Sciatic nerve (tissue), 2 donors: ENCODE measurements at places on chromosomes 4 and X. TPM values are rescaled to one million over a fixed set of nuclear protein-coding genes. Genes with fewer than 3 reads are reported as not detected.

DNA sequence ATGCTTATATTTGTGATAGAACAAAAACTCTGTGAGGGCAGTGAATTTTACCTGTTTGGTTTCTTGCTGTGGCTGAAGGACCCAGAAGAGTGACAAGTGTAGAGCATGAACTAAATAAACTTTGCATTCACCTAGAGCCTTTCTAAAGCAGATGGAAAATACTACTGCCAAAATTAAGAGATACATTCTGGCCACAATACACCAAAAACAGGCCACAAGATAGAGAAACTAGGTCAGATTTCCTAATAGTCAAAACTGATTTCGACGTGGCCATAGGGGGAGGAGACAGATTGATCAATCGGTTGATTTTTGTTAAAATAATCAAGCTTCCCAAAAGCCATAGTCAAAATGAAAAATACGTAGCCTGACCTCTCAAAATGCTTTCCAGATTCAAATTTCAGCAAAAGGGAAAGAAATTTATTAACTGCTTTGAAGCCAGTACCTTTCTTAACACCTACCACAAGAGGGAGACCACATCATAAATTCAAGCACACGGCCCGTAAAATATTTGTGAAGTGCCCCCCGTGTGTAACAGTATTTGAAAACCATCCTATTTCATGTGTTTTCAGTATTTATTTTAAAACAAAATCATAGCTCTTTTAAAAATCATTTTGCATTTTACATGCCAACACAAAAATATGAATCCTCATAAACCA lies 132.4 kb downstream of the CORIN start:
- DNase-seq, result no peak

DNA sequence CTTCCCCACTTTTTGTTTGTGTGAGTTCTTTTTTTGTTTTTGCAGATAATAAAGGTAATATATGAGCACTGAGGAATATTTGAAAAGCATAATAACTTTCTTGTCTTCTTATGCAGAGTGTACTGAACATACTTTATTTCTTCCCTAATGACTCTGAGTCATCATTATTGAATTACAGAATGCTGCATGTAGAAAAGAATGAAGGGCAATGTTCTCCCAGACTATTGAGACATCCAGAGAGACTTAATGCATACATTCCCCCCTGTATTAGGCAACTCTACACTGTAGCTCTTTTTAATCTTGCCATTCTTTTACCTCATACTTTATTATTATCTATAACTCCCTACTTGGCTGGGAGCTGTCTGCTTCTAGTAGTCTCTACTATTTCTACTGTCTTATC lies 240.5 kb upstream of the ANKRD50 start:
- no peak for DNase-seq

GRCh38 chr4:52126966-52127365 lies 75.9 kb downstream of the SPATA18 start:
- no peak for DNase-seq

GRCh38 chrX:71917621-71918343 lies 7.1 kb downstream of the NHSL2 start:
- DNase-seq, result no peak

DNA sequence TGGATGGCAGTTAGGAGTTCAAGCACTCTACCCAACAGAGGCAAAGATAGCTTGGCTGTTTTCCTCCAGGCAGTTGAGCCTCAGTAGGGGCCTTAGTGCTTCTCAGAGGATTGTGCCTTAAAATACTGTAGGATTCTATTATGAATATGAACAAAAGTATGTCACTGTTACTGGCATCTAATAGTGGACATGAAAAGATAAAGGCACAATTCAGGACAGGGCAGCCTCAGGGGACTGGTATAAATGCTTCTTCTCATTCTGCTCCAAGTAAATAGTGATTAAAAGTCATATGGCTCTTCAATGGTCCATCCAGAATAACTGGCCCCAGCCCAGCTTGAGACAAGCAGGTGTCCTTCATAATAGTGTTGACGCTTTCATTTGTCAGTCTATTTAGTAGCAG lies 17.7 kb downstream of the COL4A6 start:
- no peak for DNase-seq

LRRC66 gene
- 1.7 TPM for total RNA-seq
